ENCODE measurements at places on chromosomes 16 and 17. TPM values are rescaled to one million over a fixed set of nuclear protein-coding genes. Genes with fewer than 3 reads are reported as not detected.
A peak's percentile ranks its signal among the peaks of the same experiment; 100 is the strongest.

ROGDI gene
- polyA plus RNA-seq = 27.1 TPM

GRCh38 chr17:77365584-77366186, 224.9 kb downstream of the SEC14L1 start:
- peak; percentile 93 for DNase-seq

DNA sequence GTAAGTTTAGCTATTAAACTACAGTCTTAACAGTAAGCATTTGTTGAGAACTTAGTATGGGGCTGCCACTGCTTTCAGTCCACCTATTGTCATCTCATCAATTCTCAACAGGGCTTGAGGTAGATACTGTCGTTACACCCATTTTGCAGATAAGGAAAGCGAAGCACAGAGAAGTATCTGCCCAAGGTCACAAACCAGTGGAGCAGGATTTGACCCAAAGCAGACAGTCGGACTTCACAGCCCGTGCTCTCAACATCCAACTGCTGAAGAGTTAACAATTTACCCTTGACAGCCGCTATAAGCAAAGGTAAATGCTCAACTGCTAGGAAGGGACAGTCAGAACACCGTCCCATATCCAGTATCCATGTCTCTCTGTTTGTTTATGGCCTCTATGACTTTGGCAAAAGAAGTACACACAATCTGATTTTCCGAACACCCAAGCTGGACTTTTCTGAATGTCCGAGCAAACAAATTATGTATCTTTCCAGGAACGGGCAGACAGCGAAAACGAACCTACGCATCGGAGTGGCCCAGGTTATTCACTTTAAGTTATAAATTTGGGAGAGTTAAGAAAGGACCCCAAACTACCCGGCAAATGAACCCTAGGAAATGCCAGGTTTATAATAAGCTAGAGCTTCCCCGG, 1.2 kb downstream of the SIAH1 start:
- no peak for DNase-seq

UTS2R gene
- not detected for polyA plus RNA-seq

DNA sequence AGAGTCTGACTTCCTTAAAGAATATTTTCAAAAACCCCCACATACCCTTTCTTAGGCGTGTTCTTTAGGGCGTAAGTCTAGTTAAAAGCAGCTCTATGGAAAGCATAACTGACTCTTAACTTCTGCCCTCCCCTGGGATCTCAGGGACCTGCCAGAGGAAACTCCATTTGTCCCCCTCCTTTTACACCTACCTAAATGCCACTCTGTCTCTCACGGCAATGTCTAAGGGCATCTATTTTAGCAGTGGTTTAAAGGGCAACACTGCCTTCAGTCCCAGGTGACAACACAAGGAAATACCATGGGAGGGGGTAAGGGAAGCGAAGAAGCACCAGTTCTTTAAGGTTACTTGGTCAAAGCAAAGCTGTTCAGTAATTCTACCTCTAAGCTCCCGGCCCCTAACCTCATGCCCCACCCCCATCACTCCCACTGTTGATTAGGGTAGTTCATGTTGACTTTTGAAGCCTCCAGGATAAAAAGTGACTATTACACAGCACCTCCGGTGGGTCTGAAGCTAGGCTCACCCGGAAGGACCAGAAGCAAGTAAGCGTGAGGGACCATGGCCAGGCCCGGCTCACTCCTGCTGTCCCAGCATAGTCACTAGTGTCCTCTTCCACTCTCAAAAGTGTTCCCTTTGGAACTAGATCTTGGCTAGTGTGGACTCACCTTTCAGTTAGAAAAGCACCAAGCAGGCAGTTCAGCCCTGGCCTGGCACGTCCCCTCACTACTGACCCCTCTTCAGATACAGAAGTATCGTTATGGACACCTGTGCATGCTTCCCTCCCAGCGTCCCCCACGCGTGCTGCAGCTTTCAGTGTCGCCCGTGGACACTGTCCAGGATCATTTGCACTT, 47.1 kb downstream of the CYTH1 start:
- DNase-seq = no peak

GRCh38 chr16:81005610-81006161, 999 bp downstream of the CMC2 start:
- peak; percentile 23 for DNase-seq

DNA sequence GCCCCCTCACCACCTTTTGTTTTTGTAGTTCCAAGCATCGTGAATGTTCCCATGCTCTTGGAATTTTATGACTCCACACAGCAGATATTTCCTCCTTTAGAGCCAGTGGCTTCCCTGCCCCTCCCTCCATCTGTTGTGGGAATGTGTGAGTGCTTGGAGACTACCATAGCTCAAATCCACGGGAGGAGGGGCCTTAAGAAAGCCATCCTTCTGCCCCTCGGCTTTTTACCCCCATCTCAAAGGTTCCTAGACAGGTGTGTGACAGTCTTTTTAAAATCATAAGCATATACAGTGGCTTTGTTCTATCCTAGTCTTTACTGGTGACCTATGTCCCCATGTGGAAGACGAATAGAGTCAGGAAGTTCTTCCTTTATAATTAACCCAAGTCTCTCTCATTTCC, 47.2 kb downstream of the YPEL2 start:
- DNase-seq = peak; percentile 82

DNA sequence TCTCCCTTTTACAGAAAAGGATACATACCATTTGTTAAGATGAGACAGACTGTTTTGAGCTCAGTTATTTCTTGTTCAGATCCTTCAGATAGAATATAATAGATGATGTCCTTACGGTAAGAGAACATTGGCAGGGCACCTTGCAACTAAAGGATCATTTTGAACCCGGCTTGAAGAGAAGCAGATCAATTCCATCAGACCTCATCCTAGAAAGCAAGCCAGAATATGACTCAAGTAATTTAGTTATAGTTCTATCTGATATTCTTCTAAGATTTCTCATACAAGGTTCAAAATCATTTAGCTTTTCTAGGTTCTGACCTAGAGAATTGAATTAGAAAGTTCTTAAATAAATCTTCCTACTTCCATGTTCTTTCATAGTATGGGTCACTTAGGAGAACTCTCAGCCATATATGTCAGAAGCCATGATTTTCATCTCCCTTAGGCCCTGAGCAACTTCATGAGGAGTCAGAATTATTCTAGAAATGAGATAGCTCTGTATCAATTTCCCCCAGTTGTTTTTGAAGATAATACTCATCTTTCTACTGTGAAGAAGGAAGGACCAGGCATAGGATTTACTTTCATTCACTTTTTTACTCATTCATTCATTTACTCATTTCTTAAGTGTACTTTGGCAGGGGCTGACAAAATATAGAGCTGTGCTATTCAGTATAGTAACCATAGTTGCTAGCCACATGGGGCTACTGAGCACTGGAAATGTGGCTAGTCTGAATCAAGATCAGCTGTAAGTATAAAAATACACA, 2.5 kb upstream of the CMTM1 start:
- no peak for DNase-seq

ZNF597 gene
- 0.91 TPM for polyA plus RNA-seq

- no peak for DNase-seq
Observed at GRCh38 chr16:16143931-16144330, 79.4 kb downstream of the ABCC6 start.

DNA sequence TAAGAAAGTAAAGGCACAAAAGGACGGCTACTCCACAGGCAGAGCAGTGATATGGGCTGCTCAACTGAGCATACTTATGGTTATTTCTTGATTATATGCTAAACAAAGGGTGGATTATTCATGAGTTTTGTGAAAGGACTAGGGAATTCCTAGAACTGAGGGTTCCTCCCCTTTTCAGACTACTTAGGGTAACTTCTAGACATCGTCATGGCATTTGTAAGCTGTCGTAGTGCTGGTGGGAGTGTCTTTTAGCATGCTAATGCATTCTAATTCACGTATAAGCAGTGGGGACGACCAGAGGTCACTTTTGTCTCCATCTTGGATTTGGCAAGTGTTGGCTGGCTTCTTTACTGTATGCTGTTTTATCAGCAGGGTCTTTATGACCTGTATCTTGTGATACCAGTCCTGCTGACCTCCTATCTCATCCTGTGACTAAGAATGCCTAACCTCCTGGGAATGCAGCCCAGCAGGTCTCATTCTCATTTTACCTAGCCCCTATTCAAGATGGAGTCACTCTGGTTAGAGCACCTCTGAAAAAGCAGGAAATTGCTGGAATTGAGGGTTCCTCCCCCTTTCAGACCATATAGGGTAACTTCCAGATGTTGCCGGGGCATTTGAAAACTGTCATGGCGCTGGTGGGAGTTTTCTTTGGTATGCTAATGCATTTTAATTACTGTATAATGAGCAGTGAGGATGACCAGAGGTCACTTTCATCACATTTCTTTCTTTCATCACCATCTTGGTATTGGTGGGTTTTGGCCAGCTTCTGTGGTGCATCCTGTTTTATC, 388.5 kb downstream of the XYLT1 start:
- DNase-seq = no peak

FOXC2 gene
- polyA plus RNA-seq = 9.2 TPM

C16orf46 gene
- 0.27 TPM for polyA plus RNA-seq

HEATR9 gene
- polyA plus RNA-seq = not detected

DNA sequence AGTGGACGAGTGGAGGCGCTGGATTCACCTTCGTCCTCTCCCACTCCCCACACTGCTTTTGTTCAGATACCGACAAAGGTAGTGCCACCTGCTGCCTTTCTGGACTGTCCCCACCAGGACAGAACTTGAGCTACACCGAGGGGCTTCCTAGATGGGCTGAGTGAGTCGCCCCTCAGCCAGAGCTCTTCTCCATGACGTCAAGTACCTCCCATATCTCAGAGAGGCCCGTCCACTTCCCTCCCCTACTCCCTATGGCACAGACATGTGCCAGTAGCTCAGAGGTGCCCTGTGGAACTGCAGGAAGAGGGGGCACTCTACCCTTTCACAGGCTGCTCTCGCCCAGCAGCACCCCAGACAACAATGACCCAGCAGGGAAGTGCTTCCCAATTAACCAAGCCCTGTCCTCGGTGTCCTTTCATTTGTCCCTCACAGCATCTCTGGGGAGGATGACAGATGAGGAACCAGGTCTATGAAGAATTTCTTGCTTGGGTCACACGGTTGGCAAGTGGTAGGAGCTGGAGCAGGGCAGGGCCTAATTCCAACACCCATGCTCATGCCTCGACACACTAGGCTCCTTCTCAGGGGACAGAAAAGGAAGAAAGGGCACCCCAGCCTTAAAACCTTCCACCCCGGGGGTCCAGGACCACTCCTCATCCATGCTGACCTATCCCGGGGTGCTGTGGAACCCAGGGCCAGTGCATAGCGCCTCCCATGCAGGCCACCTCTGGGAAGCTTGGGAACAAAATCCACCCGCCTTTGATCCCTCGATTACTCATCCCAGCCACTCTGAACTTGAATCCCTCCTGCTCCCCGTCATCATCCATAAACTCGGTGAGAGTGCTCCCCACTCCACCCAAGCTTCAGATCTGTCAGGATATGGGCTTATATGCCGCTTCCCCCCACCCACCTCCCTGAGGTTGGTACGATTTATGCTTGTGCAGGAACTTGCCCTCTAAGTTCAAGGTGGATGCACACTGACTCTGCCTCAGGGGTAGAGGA, 51.7 kb downstream of the WNT3 start:
- DNase-seq = no peak

GRCh38 chr16:11575223-11575589, 11.5 kb downstream of the LITAF start:
- DNase-seq = no peak

ERAL1 gene
- 71.3 TPM for polyA plus RNA-seq

ARHGAP44 gene
- 1.0 TPM for polyA plus RNA-seq

DNA sequence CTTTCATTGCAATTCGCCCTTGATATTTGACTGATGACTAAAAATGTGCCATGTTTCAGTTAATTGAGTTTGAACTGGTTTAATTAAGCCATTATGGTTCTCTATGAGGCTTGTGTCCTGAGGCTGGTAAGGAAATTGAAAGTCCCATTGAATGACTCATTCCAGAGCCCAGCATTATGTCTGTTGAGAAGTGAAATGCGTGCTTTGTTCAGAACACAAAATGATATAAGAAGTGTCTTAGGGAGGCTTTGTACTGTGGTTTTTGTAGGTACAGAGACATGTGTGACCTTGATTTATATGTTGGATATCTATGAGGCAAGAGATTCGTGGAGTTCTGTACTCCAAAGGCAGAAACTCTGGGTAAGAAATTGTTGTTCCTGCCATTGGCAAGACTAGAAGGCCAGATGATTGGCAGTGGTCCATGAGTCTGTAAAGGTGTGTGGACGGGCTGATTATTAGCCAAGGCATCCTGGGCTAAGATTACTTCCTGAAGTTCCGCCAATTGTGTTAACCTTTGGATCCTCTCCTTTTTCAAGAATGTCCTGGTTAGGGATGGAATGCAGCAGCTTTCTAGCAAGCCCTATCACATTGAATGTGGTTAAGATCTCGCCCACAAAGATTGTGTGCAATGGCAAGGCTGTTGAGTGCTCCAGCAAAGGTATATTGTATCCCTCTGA, 103.7 kb downstream of the NPIPB5 start:
- DNase-seq = no peak

GRCh38 chr17:30517786-30518185, 40.6 kb downstream of the GOSR1 start:
- no peak for DNase-seq

XAF1 gene
- polyA plus RNA-seq = 0.50 TPM

DNA sequence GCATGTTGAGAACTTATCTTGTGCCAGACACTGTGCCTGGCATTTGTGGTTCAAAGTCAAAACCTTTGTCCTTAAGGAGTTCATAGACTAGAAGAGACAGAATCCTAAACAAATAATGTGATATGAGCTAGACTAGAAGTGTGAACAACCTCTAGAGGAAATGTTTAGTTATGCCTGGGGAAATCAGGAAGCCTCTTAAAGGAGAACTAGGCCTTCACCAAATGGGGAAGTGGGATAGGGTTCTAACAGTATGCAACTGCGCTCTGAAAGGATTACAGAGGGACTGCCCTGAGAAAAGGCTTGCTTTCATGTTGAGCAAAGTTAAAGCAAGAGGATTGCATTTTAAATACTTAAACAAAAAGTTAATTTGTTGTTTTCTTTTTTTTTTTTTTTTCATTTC, 4.9 kb downstream of the RUNDC1 start:
- no peak for DNase-seq

ADORA2B gene
- polyA plus RNA-seq = 6.1 TPM

- no peak for DNase-seq
Observed at GRCh38 chr17:65393514-65393913, 167.9 kb downstream of the AXIN2 start.

- DNase-seq = peak; percentile 69
Observed at GRCh38 chr17:16363749-16364536, 10.7 kb upstream of the CENPV start.

CTRB2 gene
- polyA plus RNA-seq = not detected

DNA sequence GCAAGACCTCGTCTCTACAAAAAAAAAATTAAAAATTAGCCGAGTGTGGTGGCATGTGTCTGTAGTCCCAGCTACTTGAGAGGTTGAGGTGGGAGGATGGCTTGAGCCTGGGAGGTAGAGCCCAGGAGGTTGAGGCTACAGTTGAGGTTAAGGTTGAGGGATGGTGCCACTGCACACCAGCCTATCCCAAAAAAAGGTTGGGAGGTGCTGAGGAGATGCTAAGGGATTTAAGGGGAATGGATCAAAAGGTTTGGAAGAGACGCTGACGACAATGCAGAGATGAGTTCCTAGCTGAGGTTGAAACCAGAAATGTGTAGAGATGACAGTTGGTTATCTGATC, 4.7 kb upstream of the NSMCE1 start:
- DNase-seq = no peak

ETV4 gene
- 13.2 TPM for polyA plus RNA-seq

GRCh38 chr17:51217946-51218345, 41.9 kb downstream of the MBTD1 start:
- no peak for DNase-seq

WDR45B gene
- polyA plus RNA-seq = 99.1 TPM

Measured in IMR-90 (cell line).